ENCODE measurements at places on chromosomes 2 and 18. TPM values are rescaled to one million over a fixed set of nuclear protein-coding genes. Genes with fewer than 3 reads are reported as not detected.

The GALR1 gene
- total RNA-seq, result 0.02 TPM

The ZSWIM2 gene
- total RNA-seq, result not detected

GRCh38 chr2:174597009-174597344, 627 bp downstream of the WIPF1 start:
- no peak for DNase-seq

DNA sequence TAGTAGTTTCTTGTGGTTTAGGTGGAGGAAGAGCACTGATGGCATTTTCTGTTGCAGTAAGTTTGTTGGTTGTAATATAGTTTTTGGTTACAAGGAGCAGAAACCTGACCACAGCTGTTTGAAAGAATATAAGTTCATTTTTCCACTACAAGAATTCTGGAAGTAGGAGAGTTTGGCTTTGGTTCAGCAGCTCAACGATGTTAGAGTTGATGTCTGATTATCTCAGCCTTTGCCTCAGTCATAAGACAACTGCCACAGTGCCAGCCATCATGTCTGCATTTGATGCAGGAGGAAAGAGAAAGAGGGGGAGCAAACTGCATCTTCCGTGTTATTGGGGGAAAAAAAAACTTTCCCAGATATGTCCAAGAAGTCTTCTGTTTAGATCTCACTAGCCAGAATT, 119.1 kb downstream of the LYPD1 start:
- no peak for DNase-seq

- no peak for DNase-seq
These were observed 261.1 kb upstream of the RAB12 start for GRCh38 chr18:8348051-8348720.

- DNase-seq, result no peak
These were observed 52.5 kb downstream of the MBP start for GRCh38 chr18:77079954-77080682.

GRCh38 chr2:120341977-120342376, 4.0 kb upstream of the INHBB start:
- DNase-seq, result no peak

The SFTPB gene
- 0.25 TPM for total RNA-seq

The SCYGR4 gene
- not detected for total RNA-seq

DNA sequence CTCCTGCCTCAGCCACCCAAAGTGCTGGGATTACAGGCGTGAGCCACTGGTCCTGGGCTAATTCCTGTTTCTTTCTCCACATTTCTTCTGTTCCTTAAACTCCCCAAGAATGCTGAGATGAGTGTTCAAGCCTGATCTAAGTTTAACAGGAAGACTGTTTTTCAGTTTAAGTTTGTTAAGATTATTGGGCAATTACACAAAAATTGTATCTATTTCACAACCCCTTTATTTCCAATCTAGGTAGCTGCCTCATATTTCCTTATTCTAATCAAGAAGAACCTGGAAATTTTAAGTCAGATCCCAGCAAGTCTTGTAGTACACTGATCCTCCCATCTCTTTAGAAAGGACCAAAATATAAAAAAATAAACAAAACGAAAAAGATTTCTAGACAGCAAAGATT, 11.7 kb downstream of the SFT2D3 start:
- DNase-seq, result no peak

DNA sequence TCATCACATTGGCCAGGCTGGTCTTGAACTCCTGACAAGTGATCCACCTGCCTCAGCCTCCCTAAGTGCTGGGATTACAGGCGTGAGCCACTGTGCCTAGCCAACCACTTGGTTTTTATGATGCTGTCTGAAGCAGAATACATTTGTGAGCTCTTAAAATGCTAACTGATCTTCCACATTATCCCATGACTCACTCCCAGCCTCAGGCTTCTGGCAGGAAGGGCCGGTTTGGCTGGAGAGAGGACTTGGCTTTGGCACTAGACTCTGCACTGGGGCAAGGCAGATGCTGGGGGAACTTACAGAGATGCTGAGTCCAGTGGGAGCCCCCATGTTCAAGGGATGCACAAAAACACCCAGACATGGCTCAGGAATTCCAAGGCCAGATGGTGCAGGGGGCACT, 40.5 kb upstream of the SH3BP4 start:
- DNase-seq, result no peak

DNA sequence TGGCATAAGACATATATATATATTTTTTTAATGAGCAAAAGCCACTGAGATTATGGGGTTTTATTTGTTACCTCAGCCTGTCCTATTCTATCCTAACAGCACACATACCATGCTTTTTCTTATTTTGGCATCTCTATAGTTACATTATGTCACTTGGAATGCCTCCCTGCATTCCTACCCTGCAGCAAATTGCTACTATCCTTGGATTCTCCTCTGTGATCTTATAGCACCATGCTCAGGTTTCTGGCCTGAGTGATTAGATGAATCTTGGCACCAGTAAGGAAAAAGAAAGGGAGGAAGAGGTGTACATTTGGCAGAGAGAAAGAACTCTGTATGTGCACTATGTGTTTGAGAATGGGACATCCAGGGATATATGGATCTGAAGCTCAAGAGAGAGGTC, 86.3 kb upstream of the PELI1 start:
- no peak for DNase-seq

- DNase-seq, result no peak
These were observed 11.4 kb downstream of the WDSUB1 start for GRCh38 chr2:159275111-159275510.

- no peak for DNase-seq
These were observed 24.2 kb downstream of the COLEC12 start for GRCh38 chr18:476251-476664.

DNA sequence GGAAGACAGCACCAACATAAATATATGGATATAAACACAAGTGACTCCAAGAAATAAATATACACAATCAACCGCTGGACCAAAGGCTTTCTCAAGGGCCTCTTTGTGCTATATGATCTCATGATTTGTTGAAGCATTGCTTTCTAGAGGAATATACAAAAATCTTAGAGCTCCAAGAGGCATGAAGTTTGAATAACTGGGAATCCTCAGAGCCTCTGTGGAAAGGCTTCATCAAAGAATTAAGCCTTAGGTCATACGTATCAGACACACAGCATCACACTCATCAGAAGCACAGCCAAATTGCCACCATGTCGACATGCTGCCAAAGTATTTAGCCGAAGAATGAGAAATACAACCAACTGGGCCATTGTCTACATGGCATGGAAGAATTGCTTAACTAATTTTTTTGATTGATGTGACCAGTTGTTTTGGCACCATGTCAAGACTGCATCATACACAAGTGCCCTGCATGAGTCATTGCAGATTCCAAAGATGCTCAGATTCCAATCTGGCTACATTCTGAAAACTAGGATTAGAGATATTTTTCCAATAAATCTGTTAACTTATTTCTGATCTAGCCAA, 860.6 kb upstream of the ZEB2 start:
- no peak for DNase-seq

DNA sequence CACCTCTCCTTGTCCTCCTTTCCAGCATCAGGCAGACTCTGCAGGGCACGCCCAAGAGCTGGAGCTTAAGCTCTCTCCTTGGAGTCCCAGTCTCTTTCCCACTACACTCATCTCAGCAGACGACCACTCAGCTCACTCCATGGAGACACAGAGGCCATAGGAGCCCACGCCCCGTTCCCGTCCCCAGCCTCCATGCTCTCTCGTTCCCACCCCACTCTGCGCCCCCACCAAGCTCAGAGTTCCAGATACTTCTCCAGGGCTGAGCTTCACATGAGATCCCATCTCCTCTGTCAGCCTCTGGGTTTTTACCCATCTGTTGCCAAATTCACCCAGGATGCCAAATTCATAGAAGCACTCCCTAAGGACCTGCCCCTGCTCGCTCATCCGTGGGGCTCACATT, 87.3 kb downstream of the MALT1 start:
- no peak for DNase-seq

- peak; percentile 33 for DNase-seq
These were observed 45.6 kb upstream of the TMEM178A start for GRCh38 chr2:39620067-39620466.

GRCh38 chr2:88212251-88212790, 42.2 kb downstream of the THNSL2 start:
- no peak for DNase-seq

The HTR2B gene
- total RNA-seq, result 0.17 TPM

The SYT4 gene
- not detected for total RNA-seq

The RAB6C gene
- total RNA-seq, result 0.11 TPM

DNA sequence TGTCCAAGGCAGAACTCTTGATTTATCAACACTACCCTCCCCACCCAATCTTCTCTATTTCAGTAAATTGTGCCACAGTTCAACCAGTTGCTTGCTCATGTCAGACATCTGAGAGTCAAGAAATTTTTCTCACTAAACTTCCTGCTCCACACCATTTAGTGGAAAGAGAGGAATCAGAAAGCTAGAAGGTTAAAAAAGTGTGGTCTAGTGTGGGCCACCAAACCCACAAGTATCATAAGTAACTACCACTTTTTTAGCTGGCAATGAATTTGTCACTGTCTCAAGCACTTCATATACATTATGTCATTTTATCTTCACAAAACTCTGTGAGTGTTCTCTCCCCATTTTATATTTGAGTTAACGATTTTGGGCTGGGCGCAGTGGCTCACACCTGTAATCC, 16.6 kb upstream of the MSTN start:
- DNase-seq, result no peak

DNA sequence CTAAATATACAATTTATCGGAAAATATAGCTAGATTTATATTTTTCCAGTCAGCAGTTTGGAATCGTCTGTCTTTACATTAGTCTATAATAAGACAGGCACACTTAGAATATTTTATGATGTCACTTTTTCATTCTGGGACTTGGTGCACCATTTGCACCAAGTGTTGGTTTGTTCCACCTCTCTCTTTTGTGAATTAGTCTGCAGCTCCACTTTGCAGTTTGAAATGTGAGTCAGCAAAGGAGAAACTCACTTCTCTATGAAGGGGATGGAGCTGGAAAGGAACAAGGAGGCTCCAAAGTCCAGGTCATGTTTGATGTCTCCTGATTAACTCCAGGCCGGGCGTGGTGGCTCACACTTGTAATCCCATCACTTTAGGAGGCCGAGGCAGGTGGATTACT, 63.8 kb upstream of the RTN4 start:
- no peak for DNase-seq

The SPATA3 gene
- total RNA-seq, result not detected

GRCh38 chr2:231413456-231413855, 17.9 kb downstream of the B3GNT7 start:
- no peak for DNase-seq

- no peak for DNase-seq
These were observed 47.8 kb downstream of the HNMT start for GRCh38 chr2:138012082-138012481.

The SH3RF3 gene
- 6.8 TPM for total RNA-seq

DNA sequence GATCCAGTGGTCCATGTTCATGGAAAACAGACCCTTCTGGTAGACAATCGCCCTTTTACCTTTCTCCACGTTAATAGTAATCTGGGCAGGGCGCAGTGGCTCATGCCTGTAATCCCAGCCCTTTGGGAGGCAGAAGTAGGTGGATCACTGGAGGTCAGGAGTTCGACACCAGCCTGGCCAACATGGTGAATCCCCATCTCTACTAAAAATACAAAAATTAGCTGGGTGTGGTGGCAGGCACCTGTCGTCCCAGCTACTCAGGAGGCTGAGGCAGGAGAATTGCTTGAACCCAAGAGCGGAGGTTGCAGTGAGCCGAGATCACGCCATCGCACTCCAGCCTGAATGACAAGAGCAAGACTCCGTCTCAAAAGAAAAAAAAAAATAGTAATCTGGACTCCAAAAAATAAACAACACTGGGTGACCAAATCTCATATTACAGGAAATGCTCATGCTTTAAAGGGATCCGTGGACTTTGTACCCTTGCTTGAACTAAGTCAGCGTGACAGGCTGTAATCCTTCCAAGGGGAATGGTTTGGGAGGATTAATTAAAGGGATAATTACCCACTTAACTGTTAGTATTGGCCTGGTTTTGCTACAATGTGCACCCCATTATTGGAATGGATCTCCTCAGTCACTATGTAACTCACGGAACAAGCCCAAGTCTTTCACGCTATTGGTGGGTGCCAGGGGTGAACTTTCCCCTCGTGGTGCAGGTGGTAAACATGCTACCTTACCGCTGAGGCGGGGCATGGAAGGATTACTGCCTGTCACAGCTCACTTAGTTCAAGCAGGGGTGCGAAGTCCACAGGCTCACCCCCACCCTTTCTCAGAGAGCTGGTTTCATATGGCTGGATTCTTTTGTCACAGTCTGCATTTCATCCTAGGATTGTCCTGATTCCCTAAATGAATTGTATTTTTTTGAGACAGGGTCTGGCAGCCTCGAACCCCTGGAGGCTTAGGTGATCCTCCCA, 36.7 kb downstream of the PROC start:
- DNase-seq, result no peak

The PHOSPHO2 gene
- 2.3 TPM for total RNA-seq

- no peak for DNase-seq
These were observed 37.5 kb upstream of the ATG16L1 start for GRCh38 chr2:233213975-233214374.

- no peak for DNase-seq
These were observed 22.1 kb upstream of the ARPC2 start for GRCh38 chr2:218194880-218195279.

DNA sequence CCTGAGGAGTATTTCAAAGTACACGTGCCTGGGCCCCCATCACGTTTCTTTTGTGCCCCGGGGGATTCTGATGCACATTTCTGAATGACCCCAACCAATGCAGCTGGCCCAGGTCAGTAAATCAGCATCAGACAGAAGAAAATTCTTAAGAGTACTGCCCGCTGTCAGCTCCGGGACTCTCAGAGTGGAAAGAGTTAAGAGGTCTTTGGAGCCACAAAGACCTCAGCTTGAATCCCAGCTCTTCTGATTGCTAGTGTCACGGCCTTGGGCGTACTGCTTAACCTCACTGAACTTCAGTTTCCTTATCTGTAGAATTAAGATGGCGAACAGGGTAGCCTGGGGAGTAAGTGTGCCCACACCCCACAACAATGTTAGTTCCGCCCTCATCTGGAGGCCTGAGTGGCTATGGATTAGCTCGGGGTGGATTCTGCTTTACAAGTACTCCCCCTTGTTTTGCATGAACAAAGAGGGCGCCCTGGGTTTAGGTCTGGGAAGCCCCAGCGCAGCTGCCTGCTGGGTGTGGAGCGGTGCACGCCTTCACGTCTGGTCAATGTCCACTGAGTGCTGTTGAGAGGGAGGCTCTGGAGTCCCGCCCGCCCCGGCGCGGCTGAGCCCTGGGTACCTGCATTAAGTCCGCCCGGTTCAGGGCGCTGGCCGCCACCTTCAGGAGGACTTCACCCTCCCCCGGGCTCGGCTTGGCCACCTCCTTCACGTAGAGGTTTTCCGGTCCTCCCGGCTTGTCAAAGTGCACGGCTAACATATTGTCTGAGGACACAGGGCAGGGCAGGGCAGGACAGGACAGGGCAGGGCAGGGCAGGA, 858 bp downstream of the TP53I3 start:
- no peak for DNase-seq

The CROCC2 gene
- not detected for total RNA-seq

DNA sequence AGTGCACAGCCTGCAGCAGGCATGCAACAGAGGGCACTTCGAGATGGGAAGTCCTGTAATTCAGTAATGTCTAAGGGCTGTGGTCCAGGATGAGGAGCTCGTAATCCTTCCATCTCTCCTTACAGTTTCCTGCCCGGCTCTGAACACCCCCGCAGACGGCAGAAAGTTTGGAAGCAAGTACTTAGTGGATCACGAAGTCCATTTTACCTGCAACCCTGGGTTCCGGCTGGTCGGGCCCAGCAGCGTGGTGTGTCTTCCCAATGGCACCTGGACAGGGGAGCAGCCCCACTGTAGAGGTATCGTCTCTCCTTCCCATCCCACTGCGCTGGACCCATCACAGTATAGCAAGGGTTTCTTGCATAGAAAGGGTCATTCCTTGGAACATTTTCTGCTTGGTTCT, 26.7 kb downstream of the FBLN7 start:
- DNase-seq, result no peak

- DNase-seq, result no peak
These were observed 40.3 kb downstream of the PLA2R1 start for GRCh38 chr2:160022162-160022561.

Measured in psoas muscle (tissue), 8 donors.